T-cell (primary cell): ENCODE measurements at places on chromosomes 3 and 15.

DNA sequence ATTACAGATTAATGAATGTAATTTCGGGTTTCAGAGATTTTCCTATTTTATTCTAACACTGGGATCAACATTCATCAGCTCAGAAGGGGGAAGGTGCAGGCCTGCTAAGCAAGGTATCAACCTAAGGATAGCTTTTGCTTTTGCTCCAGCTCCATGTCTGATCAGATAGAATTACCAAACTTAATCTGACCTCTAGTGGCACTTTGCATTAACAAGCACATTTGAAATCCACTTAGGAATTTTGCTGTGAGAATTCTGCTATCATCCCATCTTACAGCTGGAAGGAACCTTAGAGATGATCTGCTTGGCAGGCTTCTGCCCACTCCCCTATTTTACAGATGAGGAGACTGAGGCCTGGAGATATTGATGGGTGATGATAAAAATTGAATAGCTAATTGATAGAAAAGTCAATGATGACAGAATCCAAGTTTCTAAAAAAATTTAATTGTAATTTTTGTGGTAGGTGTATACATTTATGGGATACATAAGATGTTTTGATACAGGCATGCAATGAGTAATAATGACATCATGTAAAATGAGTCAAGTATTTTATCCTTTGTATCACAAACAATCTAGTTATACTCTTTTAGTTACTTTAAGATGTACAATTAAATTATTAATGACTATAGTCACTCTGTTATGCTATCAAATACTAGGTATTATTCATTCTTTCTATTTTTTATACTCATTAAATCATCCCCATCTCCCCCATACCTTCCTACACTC is 209.2 kb upstream of the ZPLD1 start:
- no peak for DNase-seq

DNA sequence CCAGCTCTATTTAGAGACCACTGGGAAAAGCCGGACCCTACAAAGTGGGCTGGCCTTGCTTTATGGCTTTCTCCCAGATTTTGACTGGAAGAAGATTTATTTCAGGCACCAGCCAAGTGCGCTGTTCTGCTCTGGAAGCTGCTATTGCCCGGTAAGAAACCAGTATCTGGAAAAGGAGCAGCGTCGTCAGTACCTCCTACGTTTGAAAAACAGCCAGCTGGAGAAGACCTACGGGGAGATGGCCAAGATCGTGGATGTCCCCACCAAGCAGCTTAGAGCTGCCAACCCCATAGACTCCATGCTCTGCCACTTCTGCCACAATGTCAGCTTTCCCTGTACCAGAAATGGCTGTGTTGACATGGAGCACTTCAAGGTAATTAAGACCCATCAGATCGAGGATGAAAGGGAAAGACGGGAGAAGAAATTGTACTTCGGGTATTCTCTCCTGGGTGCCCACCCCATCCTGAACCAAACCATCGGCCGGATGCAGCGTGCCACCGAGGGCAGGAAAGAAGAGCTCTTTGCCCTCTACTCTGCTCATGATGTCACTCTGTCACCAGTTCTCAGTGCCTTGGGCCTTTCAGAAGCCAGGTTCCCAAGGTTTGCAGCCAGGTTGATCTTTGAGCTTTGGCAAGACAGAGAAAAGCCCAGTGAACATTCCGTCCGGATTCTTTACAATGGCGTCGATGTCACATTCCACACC is 60.9 kb downstream of the PXYLP1 start:
- no peak for DNase-seq

DNA sequence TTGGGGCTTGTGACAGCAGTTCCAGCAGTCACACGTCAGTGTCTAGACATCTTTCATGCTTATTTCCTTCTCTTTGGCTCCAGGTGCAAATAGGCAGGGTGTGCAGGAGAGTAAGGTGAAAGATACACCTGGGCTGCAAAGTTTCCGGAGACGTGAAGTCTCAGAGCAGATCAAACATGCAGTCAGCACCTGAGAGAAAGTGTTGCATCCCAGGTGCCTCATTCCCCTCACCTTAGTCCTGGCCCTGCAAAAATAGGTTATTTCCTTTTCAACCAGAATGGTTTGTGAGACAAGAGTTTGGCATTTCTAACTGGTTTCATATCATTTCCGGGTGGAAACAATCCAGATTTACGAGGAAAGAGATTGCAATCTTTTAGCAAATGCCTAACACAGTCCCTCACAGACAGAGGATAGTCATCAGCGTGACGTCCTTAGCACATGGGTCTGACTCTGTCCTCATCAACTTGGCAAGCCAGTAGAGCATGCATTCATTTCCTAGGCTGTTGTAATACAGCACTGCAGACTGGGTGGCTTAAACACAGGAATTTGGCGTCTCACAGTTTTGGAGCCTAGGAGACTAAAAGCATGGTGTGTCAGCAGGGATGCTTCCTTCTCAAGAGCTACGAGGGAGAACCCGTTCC is 58.2 kb upstream of the ARRDC4 start:
- no peak for DNase-seq

DNA sequence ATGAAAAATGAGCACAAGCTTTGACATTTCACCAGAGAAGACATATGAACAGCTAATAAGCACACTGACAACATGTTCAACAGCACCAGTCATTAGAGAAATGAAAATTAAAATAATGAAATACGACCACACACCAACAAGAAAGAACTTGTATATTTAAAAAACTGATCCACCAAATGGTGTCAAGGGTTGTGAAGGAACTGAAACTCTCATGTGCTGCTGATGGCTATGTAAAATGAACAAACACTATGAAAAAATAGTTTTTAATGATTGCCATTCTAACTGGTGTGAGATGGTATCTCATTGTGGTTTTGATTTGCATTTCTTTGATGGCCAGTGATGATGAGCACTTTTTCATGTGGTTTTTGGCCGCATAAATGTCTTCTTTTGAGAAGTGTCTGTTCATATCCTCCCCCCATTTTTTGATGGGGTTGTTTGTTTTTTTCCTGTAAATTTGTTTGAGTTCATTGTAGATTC is 193.8 kb downstream of the SCAPER start:
- no peak for DNase-seq

DNA sequence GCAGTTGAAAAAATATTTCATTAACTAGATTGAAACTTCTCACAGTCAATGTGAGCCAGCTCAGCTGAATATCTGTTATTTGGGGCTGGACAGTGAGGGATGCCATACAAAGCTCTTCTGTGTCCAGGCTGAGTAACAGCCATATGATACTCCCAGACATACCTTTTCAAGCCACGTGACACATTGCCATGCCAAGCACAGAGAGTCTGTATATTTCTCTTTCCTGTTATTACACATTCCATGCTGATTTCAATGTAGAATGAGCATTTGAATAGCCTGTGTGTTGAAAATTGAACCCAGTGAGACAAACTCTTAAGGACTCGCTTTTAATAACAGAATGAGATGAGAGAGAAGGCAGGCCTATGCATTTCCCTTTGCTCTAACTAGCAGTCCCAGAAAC is 334.7 kb upstream of the RASGRP1 start:
- no peak for DNase-seq

- no peak for DNase-seq
Observed at GRCh38 chr3:47899495-47900108, 96.7 kb downstream of the DHX30 start.

DNA sequence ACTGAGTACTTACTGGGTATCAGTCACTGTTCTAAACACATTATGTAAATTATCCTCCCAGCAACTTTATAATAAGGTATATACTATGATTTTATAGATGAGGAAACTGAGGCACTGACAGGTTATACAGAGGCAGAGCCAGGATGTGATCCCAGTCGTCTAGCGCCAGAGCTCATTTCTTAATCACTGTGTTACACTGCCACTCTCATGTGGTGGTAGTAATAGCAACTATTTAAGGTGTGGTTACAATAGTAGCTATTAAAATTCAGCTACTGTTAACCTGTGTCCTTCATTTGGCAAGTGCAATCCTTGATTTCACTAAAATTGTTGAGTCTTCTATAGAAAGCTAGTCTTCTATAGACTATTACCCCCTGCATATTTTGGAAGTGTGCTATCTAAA is 43.1 kb upstream of the TRPC1 start:
- no peak for DNase-seq

GRCh38 chr3:105783631-105784030 is 85.2 kb downstream of the CBLB start:
- no peak for DNase-seq

GRCh38 chr3:177753451-177754155 is 556.3 kb upstream of the TBL1XR1 start:
- DNase-seq: no peak

DNA sequence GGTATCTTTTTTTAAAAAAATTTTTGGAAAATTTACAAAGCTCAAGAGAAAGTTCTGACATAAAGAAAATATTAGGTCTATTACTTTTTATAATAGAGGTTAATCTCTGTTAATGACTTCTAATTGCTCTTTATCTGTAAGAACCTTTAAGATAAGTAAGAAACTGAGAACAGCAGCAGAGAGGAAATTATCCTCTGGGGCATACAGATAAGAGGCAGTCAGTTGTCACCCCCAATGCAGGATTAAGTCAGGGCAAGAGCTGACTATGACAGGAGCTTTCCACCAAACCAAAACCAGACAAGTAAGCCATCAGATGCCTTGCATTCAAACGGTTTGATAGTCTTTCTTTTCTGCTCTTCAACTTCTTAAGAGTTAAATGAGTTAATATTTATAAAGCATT is 149.0 kb downstream of the GSK3B start:
- no peak for DNase-seq

- no peak for DNase-seq
Observed at GRCh38 chr3:42667523-42668412, 14.3 kb downstream of the ZBTB47 start.
